Activated CD4-positive, alpha-beta memory T cell treated with anti-CD3 and anti-CD28 coated beads for 36 hours (primary cell): ENCODE measurements at places on chromosomes 6 and 20. TPM values are rescaled to one million over a fixed set of nuclear protein-coding genes. Genes with fewer than 3 reads are reported as not detected.
A peak's percentile ranks its signal among the peaks of the same experiment; 100 is the strongest.

The CYP39A1 gene
- total RNA-seq = not detected

DNA sequence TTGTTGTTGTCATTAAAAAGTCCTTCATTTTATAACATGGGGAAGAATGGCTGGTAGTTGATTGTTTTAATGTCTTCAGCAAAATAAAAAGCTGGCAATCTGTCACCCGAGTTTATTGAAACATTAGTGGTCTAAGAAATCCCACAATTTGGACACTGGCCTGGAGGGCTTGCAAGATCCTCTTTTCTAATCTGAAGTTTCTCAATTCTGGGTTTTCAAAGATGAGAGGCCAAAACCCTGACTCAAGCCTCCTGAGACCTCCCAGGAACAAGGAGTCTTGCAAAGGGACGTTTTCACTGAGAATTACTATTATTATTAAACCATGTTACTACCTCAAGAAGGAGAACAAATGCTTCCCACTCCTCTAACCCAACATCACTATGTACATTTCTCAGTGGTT is 19.5 kb downstream of the MAP1LC3A start:
- H3K4me3 ChIP-seq = no peak overlapping the region
- H3K4me1 ChIP-seq = peaks cover 31% of the 10 kb centered on the region

The RIPOR2 gene
- total RNA-seq = 68.7 TPM

GRCh38 chr6:31814677-31815024 is 432 bp downstream of the HSPA1L start:
- DNase-seq = peak; percentile 85
- H3K36me3 ChIP-seq = peaks cover 5% of the 10 kb centered on the region
- peak overlapping the region; percentile 92 for H3K27ac ChIP-seq
- H3K27me3 ChIP-seq = no peaks in the 10 kb centered on the region

GRCh38 chr6:165716886-165717285 is 53.8 kb upstream of the PDE10A start:
- no peaks in the 10 kb centered on the region for H3K36me3 ChIP-seq
- H3K4me3 ChIP-seq = no peak overlapping the region
- DNase-seq = no peak

- H3K4me3 ChIP-seq = no peak overlapping the region
- H3K36me3 ChIP-seq = no peaks in the 10 kb centered on the region
- DNase-seq = no peak
- H3K4me1 ChIP-seq = no peaks in the 10 kb centered on the region
These were observed 78.0 kb downstream of the FGD2 start for GRCh38 chr6:37083243-37084138.

The ASIP gene
- not detected for total RNA-seq

DNA sequence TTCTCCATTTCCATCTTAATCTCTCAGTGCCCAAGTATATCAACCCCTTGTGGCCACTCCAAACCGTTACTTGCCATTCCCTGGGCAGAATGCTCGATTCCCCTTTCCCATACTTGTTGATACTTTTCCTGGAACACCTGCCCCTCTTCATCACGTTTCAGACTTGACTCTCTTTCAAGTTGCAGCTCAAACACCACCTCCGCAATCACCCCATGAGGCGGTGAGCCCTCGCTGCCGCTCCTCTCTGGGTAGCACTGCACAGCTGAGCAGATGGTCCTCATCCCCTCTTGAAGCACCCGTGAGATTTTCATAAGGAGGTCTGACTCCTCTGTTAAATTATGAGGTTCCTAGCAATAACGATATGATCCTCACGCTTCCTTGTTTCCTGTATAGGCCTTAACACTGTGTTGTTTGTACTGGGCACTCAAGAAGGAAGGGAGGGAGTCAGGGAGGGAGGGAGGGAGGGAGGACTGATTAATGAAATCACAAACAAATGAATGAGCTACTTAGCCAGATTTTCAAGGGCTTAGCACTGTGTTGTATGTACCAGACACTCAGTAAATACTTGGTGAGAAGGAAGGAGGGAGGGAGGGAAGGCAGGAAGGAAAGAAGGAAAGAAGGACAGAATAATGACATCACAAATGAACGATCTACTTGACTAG is 8.0 kb upstream of the UQCC2 start:
- no peak overlapping the region for H3K27ac ChIP-seq
- no peak overlapping the region for H3K4me3 ChIP-seq
- H3K36me3 ChIP-seq = no peaks in the 10 kb centered on the region
- H3K4me1 ChIP-seq = peaks cover 9% of the 10 kb centered on the region
- peaks cover 7% of the 10 kb centered on the region for H3K27me3 ChIP-seq
- no peak for DNase-seq

GRCh38 chr6:105382958-105383357 is 19.9 kb downstream of the PREP start:
- peaks cover 5% of the 10 kb centered on the region for H3K36me3 ChIP-seq
- H3K27ac ChIP-seq = no peak overlapping the region
- H3K27me3 ChIP-seq = no peaks in the 10 kb centered on the region
- H3K4me1 ChIP-seq = peaks cover 27% of the 10 kb centered on the region
- no peak overlapping the region for H3K4me3 ChIP-seq

GRCh38 chr6:117338567-117338966 is 73.2 kb downstream of the VGLL2 start:
- H3K36me3 ChIP-seq = no peaks in the 10 kb centered on the region
- H3K27me3 ChIP-seq = peaks cover 6% of the 10 kb centered on the region
- H3K27ac ChIP-seq = no peak overlapping the region
- no peak for DNase-seq

The NFATC2 gene
- 35.8 TPM for total RNA-seq

The SLC22A23 gene
- 1.0 TPM for total RNA-seq

DNA sequence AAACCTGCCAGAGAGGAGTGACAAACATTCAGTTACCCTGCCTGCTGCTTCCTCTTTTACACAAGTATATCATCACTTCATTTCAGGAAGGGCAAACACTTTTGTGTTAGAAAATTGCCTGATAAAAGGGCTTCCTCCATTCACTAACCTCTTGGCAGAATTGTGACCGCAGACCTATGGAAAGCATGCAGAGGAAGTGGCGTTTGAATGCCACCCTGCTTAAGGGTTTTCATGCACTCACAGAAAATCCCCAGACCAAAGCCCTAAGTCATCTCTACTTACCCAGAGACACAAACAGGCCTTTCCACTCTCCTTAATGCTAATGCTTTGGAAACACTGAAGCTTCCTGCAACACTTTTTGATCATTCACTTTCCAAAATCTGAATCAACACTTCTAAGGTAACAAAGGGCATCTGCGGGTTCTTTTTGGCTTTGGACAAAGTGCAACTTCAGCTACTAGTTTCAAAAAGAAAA is 22.1 kb upstream of the RALGAPA2 start:
- H3K27me3 ChIP-seq = peaks cover 7% of the 10 kb centered on the region
- no peaks in the 10 kb centered on the region for H3K36me3 ChIP-seq
- DNase-seq = peak; percentile 38
- peaks cover 11% of the 10 kb centered on the region for H3K4me1 ChIP-seq
- no peak overlapping the region for H3K4me3 ChIP-seq

DNA sequence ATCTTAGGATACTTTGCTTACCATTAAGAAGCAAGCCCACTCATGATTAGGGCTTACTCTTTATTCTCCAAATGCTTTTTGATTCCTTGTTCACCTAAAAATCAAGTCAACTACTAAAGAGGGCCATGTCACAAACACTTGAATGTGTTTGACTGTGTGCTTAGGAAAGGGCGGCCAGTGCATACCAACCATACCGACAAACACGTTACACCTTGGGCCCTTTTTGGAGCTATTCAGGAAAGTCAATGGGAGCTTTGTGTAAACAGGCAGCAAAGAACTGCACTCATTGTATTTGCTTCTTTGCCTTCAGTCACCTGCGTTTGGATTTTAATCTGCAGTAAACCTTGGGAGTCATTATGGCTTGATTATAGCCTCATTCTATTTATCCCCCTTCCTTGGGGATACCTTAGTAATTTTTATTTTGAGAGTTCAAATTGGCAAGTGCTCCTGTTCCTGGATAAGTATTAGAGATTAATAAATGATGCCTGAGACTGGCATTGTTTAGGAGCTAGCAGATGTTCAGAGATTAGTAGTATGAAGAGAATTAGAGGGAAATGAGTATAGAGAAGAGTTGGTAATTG is 102.6 kb upstream of the HDGFL1 start:
- H3K27ac ChIP-seq = no peak overlapping the region
- H3K4me1 ChIP-seq = no peaks in the 10 kb centered on the region
- no peaks in the 10 kb centered on the region for H3K36me3 ChIP-seq
- no peak overlapping the region for H3K4me3 ChIP-seq

DNA sequence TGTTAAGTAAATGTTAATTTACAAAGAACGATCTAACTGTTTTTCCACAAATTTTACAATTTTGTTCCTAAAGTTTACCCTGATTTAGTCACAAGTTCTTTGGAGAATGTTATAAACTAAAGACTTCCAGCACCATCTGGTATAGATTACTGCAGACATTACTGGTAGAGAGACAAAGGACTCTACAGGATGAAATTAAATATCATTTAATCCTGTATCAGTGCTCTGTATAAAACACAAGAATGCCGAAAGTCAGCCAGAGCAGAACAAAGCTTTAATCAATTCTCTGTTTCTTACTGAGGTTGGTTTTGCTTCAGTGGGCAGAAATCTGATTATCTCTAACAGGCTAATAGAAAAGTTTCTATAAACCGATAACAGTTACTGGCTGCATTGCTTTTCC is 763.6 kb downstream of the TENT5A start:
- no peaks in the 10 kb centered on the region for H3K27me3 ChIP-seq
- H3K4me1 ChIP-seq = no peaks in the 10 kb centered on the region

The TMC2 gene
- total RNA-seq = not detected

DNA sequence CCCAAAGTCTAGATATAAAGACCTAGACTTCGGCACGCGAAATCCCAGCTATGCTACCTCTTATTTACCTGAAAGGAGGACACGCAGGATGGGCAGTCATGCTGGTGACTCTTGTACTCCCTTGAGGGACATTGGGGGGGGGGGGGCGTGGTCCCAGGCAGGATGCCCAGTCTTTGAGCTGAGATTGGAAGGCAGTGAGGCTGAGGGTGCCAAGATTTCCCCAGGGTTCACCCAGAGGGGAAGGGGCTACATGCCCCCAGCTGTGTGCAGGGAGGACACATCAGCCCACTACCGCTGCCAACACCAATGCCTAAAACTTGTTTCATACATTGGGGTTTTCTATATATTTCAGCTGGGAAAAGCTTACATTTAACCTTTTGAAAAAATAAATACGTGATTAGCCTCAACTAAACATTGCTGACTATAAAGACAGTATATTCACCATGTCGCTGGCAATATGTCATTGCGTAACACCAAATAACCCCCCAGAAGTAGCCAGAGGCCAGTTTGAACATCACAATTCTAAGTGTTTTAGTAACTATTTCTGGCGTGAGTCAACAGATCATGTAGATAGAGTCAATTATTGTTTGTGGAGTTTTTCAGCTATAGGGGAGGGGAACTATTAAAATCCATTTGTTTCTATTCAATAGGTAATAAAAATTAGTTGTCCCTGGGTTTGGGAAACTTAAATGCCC is 21.6 kb downstream of the MGME1 start:
- H3K36me3 ChIP-seq = peaks cover 20% of the 10 kb centered on the region
- no peak overlapping the region for H3K27ac ChIP-seq
- H3K4me1 ChIP-seq = peaks cover 31% of the 10 kb centered on the region
- H3K4me3 ChIP-seq = no peak overlapping the region
- no peak for DNase-seq

DNA sequence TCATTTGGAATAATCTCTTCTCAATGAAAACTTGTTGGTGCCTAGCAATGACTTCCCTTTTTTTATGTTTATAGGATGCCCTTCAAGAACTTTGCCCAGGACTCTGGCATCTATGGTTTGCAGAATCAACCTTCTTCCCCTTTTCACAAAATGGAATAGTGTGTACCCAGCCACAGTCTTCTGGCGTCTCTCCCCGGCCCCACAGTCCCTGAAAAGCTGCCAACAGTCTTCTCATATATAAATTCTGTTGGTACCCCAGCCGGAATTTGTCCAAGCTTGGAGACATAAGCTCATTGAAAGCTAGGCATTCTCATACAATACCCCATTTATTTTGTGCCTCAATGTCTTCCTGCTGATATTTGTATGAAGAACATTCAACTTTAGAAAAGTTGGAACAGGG is 26.4 kb upstream of the MCM3 start:
- no peaks in the 10 kb centered on the region for H3K36me3 ChIP-seq
- H3K4me1 ChIP-seq = peaks cover 35% of the 10 kb centered on the region
- H3K27me3 ChIP-seq = no peaks in the 10 kb centered on the region
- DNase-seq = no peak

GRCh38 chr6:71908162-71908765 is 21.9 kb downstream of the RIMS1 start:
- H3K4me1 ChIP-seq = no peaks in the 10 kb centered on the region
- no peak for DNase-seq
- H3K27me3 ChIP-seq = no peaks in the 10 kb centered on the region
- no peak overlapping the region for H3K27ac ChIP-seq
- no peak overlapping the region for H3K4me3 ChIP-seq

The UST gene
- 3.7 TPM for total RNA-seq

GRCh38 chr20:63155266-63156165 is 60.4 kb downstream of the YTHDF1 start:
- DNase-seq = no peak
- no peaks in the 10 kb centered on the region for H3K4me1 ChIP-seq
- H3K36me3 ChIP-seq = no peaks in the 10 kb centered on the region
- no peak overlapping the region for H3K27ac ChIP-seq
- H3K27me3 ChIP-seq = peaks cover 15% of the 10 kb centered on the region

GRCh38 chr6:46271728-46272127 is 100.9 kb upstream of the ENPP5 start:
- H3K27ac ChIP-seq = no peak overlapping the region
- peaks cover 8% of the 10 kb centered on the region for H3K27me3 ChIP-seq
- no peak for DNase-seq
- H3K36me3 ChIP-seq = no peaks in the 10 kb centered on the region
- no peaks in the 10 kb centered on the region for H3K4me1 ChIP-seq

GRCh38 chr6:30922447-30922852 is 8.4 kb downstream of the VARS2 start:
- DNase-seq = no peak
- H3K27ac ChIP-seq = no peak overlapping the region
- H3K36me3 ChIP-seq = peaks cover 34% of the 10 kb centered on the region
- no peaks in the 10 kb centered on the region for H3K4me1 ChIP-seq
- H3K4me3 ChIP-seq = no peak overlapping the region
- no peaks in the 10 kb centered on the region for H3K27me3 ChIP-seq

- no peaks in the 10 kb centered on the region for H3K27me3 ChIP-seq
- no peak overlapping the region for H3K4me3 ChIP-seq
- H3K36me3 ChIP-seq = no peaks in the 10 kb centered on the region
- peaks cover 23% of the 10 kb centered on the region for H3K4me1 ChIP-seq
These were observed 100.4 kb downstream of the LY86 start for GRCh38 chr6:6688951-6689350.

DNA sequence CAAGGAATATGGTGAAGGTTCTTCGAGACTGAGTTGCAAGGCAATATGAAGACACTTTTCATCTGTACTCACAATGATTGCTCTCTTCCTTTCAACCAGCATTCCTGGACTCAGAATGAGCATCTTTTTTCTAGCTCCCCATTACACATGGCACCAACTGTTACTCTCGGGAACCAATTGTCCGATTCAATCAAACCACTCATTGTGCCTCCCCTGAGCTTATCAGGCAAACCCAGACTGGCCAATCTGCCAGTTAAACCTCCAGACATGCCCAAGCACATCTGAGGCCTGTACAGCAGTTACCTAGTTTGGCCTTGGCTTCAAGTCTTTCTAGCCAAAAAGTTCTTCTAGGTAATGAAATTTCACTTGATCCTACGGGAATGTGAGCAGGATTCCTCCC is 164.1 kb downstream of the ID4 start:
- peaks cover 2% of the 10 kb centered on the region for H3K27me3 ChIP-seq
- H3K27ac ChIP-seq = no peak overlapping the region
- no peak for DNase-seq
- H3K4me1 ChIP-seq = no peaks in the 10 kb centered on the region
- no peak overlapping the region for H3K4me3 ChIP-seq
